ENCODE measurements at places on chromosomes 5 and 9.

DNA sequence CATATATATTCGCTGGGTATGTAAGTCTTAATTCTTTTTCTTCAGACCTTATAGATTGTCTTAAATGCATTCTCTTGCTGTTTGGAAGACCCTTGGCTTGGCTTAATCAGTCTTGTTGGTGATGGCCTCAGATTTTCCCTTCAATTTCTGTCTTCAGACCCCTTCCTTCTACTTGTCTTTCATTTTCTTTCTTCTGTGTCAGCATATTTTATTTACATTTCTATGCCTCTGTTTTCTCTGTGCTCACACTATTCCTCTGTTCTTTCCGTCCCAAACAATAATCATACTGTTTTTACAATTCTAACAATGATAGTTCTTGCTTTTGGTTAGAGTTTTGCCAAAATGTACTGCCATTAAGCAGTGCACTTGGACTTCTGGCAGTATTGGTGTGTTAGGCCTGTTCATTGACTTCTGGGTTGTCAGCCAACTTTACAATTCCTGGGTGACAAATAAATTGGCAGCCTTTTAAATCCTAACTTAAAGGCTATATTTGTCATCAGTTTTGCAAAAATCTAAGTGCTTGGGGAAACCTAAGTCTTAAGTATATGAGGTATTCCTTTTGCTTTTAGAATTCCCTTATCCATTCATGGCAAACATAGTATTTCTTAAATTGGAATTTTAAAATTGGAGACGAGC lies 8.0 kb downstream of the SRFBP1 start:
- DNase-seq, result no peak

GRCh38 chr9:75891771-75892215 lies 1.3 kb downstream of the PCSK5 start:
- DNase-seq, result no peak

DNA sequence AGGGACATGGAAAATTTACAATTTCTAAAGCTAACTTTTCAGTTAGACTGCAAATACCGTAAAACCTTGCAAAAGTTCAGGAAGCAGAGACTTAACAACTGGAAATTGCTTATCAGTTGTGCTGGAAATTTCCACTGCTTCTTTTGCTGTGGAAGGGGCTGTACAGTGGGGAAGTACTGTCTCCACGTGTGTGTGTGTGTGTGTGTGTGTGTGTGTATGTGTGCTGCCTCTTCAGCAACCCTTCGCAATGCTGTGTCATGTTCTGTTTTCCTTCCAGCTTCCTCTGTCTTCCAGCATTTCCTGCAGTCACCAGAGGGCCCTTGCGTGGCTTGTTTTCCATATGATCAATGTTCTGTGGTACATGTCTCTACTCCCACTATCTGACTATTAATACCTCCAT lies 87.5 kb upstream of the RANBP3L start:
- no peak for DNase-seq

DNA sequence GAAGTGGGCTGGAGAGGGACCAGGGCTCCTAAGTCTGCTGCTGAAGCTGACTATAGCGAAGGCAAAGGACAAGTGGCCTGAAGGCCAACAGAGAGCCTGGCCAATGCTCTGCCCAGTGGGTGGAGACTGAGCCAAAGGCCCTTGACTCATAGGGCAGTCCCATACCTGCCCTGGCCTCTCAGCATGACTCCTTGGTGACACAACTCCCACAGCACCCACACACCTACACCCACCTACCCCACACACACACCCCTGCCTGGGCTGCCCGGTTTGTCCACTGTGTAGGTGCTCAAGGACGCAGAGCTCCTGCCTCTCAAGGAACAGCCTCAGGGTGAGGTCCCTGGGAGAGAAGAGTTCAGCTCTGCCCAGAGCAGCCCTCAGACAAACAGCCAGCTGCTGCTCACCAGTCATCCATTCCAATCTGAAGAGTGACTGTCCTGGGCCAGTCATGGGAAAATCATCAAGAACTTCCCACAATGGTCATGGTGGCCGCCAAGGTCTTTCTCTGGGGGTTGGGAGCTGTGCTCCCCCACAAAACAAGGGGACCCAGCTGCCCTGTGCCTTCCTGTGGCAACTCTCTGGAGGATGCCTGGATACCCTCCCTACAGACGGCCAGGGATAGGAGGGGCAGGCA lies 5.0 kb downstream of the TNIP1 start:
- no peak for DNase-seq

DNA sequence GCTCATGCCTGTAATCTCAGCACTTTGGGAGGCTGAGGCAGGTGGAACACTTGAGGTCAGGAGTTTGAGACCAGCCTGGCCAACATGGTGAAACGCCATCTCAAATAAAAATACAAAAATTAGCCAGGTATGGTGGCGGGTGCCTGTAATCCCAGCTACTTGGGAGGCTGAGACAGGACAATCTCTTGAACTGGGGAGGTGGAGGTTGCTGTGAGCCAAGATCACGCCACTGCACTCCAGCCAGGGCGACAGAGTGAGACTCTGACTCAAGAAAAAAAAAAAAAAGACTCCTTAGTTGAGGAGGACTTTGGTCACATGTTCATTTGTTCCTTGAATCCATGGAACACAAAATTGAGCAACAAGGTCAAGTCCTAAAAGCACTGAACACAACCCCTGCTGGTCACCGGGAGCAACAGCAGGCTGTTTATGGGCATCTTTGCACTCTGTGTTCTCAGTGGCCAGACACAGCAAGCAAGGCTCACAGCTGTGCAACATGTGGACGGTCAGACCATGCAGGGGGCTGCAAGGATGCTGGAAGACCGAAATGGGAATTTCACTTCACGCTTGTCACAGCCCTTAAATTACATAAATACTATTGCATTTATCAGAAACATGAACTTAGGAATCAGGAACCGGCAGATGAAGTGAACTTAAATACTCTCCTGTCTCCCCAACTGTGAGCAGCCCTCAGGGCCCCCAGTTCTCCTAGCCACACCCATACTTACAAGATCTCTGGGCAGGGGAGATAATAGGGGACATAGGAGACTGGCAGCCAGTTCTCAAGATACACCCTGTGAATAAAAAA lies 2.8 kb downstream of the GBGT1 start:
- DNase-seq, result no peak

DNA sequence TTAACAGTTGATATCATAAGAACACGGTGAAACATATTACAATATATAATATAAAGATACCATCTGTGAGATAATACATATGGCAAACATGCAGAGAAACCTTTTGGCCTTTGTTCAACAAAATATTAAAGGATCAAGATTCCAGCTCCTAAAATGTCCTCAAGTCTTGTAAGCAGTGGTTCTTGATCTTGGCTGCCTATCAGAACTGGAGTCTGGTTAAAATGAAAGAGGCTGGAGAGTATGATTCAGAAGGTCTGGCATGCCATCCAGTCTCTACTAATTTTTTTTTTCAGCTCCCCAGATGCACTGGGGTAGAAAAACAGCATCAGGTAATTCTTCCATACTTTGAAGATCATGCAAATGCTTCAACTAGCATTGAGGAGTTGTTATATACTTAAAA lies 83.2 kb downstream of the TNC start:
- no peak for DNase-seq

DNA sequence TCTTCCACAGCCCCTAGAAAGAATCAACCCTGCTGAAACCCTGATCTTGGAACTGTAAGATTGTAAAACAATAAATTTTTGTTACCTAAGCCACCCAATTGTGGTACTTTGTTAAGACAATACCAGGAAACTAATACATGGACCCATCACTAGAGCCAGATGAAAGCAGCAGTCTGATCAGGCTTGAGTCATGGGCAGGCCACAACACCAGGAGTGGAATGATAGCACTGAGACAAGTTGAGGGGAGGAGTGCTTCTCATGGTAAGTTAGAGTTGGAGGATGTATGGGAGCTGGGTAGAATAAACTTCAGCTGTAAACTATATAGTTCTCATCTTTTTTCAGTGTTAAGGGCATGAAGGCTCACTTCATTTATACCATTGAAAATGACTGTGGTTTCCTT lies 164.4 kb upstream of the OR13F1 start:
- no peak for DNase-seq

DNA sequence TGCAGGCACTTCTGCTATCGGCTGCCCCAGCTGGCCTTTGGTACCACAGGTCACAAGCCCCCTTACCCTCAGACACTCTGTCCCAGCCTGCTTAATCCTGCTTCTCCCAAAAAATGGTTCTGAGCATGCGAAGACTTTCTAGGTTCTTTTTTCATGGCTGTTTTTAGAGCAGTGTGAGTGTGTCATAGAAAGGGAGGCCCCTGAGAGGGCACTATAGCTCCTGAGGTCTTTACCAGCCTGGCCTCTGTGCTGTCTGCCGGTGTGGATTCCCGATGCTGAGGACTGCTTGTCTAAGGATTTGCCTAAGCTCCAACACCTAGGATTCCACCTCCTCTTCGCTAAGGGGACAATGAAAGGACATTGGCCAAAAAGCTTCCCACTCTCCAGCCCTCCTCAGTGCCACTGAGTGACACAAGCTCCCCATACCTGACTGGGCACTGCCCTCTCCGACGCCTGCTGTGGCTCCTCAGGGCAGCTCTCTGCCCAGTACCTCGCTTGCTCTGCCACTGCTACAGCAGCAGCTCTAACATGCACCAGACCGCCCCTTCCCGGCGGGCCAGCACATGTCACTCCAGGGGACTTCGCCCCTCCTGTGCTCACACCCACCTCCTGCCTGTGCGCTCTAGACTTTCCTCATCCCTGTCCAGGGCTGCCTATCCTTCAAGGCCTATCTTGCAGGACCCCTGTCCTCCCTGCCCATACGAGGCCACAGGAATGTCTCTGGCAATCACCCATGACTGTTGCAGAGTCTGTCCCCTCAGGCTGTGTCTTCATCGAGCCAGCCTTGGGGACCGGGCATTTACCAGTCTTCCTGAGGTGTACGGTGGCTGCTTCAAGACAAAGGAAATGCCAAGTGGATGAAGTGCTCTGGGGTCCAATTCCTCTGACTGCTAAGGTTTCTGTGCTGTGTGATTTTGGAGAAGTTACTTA lies 21.0 kb downstream of the MACROH2A1 start:
- no peak for DNase-seq

- DNase-seq, result no peak
Measured at GRCh38 chr5:79261897-79262296, 26.0 kb downstream of the JMY start.
